AG09319 (cell line): ENCODE measurements at places on chromosomes 3 and 15.

- no peak for DNase-seq
Measured at GRCh38 chr3:59878038-59878427, 828.2 kb upstream of the CFAP20DC start.

DNA sequence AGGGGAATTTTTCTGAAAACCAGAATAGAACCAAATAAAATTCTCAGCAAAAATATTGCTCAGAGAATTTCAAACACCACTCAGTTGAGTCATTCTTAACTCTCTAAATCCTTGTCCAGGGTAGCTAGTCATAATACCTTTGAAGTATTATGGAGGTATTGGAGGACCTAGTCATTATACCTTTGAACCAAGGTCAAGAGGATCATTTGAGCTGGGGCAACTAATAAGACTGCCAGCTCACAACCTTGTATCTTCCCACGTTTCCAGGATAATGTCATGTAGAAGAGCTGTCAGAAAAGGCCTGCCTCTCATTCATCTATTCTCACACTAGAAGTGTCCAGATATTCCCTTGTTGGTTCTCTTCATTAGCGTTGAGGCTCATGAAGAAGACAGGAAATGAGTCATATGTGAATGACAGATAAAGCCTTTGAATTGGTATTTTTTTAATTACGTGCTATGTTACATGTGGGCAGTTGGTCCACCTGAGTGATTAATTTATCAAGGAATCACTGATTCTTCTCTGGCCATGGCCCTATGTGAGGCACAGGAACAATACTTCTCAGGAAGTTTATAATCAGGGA lies 48.3 kb downstream of the TOPAZ1 start:
- DNase-seq, result no peak

- no peak for DNase-seq
Measured at GRCh38 chr15:38050529-38051448, 116.3 kb downstream of the TMCO5A start.

GRCh38 chr3:39096775-39097174 lies 10.7 kb downstream of the GORASP1 start:
- DNase-seq, result no peak

DNA sequence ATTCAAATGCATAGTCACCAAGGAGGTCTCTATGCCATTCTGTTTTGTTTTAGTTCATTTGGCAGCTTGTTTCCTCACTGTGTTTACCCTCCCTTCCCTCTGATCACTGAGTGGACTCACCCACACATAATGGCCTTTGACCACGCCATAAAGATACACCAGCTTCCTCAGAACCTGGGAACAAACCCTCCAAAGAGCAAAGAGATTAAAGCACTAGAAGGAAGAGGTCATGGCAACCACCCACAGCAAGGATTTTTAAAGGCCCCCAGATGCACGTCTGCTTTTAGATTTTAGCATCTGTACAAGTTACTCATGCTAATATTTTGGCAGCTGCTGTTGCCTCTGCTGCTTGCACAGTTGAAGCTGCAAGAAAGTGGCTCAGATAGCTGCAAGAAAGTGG lies 47.9 kb upstream of the CADPS start:
- no peak for DNase-seq

- DNase-seq, result no peak
Measured at GRCh38 chr3:152558386-152558785, 276.5 kb upstream of the P2RY1 start.
